Osteocyte (in vitro differentiated cells): ENCODE measurements at places on chromosomes 11 and 22. TPM values are rescaled to one million over a fixed set of nuclear protein-coding genes. Genes with fewer than 3 reads are reported as not detected.

Gene CRYAB
- total RNA-seq, result 35.5 and 42.3 TPM in 2 replicates

Gene OR8D1
- total RNA-seq, result not detected in 2 replicates

Gene SCGB1A1
- not detected in 2 replicates for total RNA-seq

Gene PPARA
- total RNA-seq, result 21.8 and 21.9 TPM in 2 replicates

Gene SGSM1
- not detected in 2 replicates for total RNA-seq

Gene GPHA2
- not detected in 2 replicates for total RNA-seq

Gene POU2AF3
- not detected in 2 replicates for total RNA-seq

Gene CNGA4
- total RNA-seq, result not detected in 2 replicates

GRCh38 chr22:28883917-28884746, 760 bp downstream of the ZNRF3 start:
- H3K27me3 ChIP-seq, result peaks cover 3% of the 10 kb centered on the region
- H3K4me1 ChIP-seq, result peaks cover 20% of the 10 kb centered on the region
- no peak for DNase-seq
- H3K4me3 ChIP-seq, result peak overlapping the region; percentile 78
- peaks cover 3% of the 10 kb centered on the region for H3K36me3 ChIP-seq

- H3K4me1 ChIP-seq, result no peaks in the 10 kb centered on the region
- no peaks in the 10 kb centered on the region for H3K36me3 ChIP-seq
- no peak overlapping the region for H3K4me3 ChIP-seq
- H3K27me3 ChIP-seq, result peaks cover 29% of the 10 kb centered on the region
- no peak overlapping the region for H3K27ac ChIP-seq
Measured at GRCh38 chr11:16713594-16713993, 24.9 kb upstream of the C11orf58 start.

DNA sequence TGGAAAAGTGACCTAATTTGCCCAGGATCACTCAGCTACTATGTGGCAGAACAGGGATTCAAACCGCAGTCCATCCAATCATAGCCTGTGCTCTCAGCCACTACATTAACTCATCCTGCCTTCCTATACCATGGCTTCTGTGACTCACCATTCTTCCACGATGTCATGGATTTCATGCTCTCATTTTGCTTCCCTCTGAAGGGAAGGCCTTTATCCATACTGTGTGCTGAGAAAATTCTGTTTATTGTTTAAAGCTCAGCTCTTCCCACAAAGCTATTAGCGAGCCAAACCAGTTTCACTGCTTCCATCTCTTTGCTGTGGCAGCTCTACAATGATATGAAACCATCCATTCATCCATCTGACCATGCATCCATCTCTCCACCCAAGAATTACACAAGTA, 289.9 kb downstream of the TENM4 start:
- H3K36me3 ChIP-seq, result no peaks in the 10 kb centered on the region
- H3K27ac ChIP-seq, result no peak overlapping the region
- peaks cover 2% of the 10 kb centered on the region for H3K4me1 ChIP-seq
- H3K27me3 ChIP-seq, result no peaks in the 10 kb centered on the region
- H3K4me3 ChIP-seq, result no peak overlapping the region

DNA sequence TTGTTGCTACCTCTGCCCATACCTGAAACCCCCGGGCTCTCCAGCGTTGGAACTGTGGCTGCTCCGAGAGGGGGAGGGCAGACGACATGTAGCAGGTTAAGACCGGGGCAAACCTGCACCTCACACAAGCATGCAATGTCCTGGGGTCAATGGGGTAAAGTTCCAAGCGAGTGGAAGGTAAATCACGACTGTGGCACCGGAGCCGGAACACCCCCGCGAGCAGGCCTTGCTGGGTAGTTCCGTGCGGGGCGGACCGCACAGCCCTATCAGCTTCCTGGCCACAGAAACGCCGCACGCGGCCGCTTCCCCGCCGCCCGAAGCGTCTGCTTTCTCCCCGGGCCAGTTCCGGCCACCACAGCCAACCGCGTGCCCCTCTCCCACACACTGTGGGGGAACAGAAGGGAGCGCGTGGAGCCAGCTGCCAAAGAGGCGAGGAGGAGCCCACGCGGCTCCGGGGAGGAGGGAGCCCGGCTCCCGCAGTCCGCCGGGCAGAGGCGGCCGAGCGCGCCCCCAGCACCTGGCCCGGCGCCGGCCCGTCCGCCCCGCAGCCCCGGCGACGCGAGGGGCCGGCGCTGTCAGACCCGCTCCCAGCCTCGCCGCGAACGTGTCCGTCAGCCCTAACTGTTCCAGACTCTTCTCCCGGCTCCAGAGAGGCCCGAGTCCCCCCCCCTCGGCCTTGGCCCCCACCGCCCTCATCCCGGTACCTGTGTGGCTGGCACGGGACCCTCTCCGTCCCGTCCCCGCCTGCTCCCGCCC, 1.6 kb downstream of the SPTBN2 start:
- H3K4me1 ChIP-seq, result peaks cover 25% of the 10 kb centered on the region
- H3K27me3 ChIP-seq, result peaks cover 38% of the 10 kb centered on the region
- H3K27ac ChIP-seq, result peak overlapping the region; percentile 64
- peak overlapping the region; percentile 64 for H3K4me3 ChIP-seq
- no peak for DNase-seq

DNA sequence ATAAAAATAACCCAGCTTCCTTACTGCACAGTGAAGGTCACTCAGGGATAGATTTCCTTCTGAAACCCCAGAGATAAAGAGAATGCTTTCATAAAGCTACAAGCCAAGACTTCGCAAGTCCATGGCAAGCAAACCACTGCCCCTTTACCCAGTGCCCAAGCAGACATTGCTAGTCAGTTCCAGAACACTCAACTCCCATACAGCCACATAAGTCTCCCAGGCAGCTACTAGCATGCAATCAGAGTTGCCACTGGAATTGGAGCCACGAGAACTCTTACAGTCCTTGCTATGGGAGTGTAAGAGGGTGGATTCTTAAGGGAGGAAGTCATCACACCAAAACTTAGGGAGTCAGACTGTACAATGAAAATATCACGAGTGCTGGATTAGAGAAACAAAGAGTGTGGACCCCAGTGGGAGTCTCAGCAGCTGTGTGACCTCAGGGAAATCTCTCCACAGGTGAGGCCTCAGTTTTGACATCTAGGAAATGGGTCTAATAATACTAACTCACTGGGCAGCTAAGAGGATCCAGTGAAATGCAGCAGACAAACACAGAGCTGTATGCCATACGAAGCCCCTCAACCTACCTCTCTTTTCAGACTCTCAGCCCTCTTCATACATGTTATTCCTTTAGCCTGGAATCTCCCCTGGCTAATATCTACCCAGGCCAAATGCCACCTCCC, 526.6 kb downstream of the MN1 start:
- no peaks in the 10 kb centered on the region for H3K36me3 ChIP-seq
- H3K27ac ChIP-seq, result no peak overlapping the region
- no peak overlapping the region for H3K4me3 ChIP-seq
- H3K27me3 ChIP-seq, result no peaks in the 10 kb centered on the region

DNA sequence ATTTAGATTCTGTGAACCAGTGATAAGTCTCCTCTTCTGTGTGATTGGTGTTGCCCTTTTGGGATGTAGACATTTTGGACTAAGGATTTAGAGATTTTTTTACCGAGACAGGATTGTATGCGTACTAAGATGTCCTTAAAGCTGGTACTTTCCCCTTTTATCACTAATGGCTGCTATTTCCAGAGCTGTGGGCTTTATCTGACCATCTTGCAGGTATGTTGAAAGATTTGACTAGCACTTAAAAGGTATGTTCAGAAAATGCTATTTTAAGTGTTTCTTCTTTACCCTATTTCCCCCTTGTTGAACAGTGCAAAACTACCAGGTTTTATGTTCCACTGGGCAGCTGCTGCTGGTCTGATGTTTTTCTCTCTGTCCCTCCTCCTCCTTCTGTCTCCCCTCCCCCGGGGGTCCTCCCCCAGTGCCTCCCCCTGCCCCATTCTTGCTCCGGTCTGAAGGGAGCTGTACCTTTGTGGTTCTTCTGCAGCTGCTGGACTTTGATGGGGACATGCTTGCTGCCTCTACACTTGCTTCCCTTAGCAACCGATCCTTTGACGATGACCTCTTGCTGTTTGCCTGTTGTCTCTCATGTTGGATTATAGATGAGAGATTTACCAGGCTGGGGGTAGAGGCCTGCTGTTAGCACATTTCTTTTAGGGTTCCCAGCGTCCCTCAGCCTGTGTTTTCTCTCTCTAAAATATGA, 59.6 kb downstream of the ZNRF3 start:
- peaks cover 11% of the 10 kb centered on the region for H3K36me3 ChIP-seq
- H3K4me1 ChIP-seq, result no peaks in the 10 kb centered on the region
- H3K4me3 ChIP-seq, result no peak overlapping the region
- DNase-seq, result no peak

DNA sequence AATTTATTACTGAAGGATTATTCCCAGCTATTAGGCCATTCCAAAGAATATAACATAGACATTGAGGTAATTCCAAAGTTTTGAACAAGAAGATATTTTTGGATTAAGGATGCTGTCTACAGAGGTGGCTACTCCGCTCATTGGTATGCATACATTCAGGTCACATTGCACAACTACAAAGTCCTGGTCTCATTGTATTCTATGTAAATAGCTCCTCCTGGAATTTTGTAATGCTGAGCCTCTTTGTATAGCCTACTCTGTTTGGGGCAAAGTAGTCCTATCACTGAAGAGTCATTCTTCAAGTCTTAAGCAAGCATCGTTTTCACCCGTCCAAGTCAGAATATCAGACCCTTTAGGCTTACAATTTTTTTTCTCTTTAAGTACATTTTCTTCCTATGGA, 142.4 kb downstream of the KIF18A start:
- H3K27ac ChIP-seq, result no peak overlapping the region
- no peaks in the 10 kb centered on the region for H3K27me3 ChIP-seq
- no peak overlapping the region for H3K4me3 ChIP-seq
- H3K4me1 ChIP-seq, result no peaks in the 10 kb centered on the region
- no peaks in the 10 kb centered on the region for H3K36me3 ChIP-seq

- no peak for DNase-seq
- H3K4me1 ChIP-seq, result peaks cover 10% of the 10 kb centered on the region
- no peak overlapping the region for H3K27ac ChIP-seq
- H3K36me3 ChIP-seq, result no peaks in the 10 kb centered on the region
- no peak overlapping the region for H3K4me3 ChIP-seq
Measured at GRCh38 chr11:2687782-2688191, 12.0 kb downstream of the KCNQ1OT1 start.

- DNase-seq, result no peak
- peaks cover 44% of the 10 kb centered on the region for H3K27me3 ChIP-seq
- no peaks in the 10 kb centered on the region for H3K4me1 ChIP-seq
- H3K36me3 ChIP-seq, result no peaks in the 10 kb centered on the region
Measured at GRCh38 chr22:39947220-39948216, 12.7 kb upstream of the TMA7B start.

GRCh38 chr22:44448271-44448830, 49.7 kb downstream of the RTL6 start:
- no peak overlapping the region for H3K4me3 ChIP-seq
- no peaks in the 10 kb centered on the region for H3K27me3 ChIP-seq
- peak overlapping the region; percentile 85 for H3K27ac ChIP-seq
- H3K36me3 ChIP-seq, result no peaks in the 10 kb centered on the region
- peaks cover 25% of the 10 kb centered on the region for H3K4me1 ChIP-seq
- peak; percentile 92 for DNase-seq

GRCh38 chr11:122158171-122158570, 42.2 kb upstream of the BLID start:
- no peak for DNase-seq
- peak overlapping the region; percentile 99 for H3K27ac ChIP-seq
- peak overlapping the region; percentile 77 for H3K4me3 ChIP-seq
- H3K36me3 ChIP-seq, result no peaks in the 10 kb centered on the region
- H3K27me3 ChIP-seq, result no peaks in the 10 kb centered on the region

DNA sequence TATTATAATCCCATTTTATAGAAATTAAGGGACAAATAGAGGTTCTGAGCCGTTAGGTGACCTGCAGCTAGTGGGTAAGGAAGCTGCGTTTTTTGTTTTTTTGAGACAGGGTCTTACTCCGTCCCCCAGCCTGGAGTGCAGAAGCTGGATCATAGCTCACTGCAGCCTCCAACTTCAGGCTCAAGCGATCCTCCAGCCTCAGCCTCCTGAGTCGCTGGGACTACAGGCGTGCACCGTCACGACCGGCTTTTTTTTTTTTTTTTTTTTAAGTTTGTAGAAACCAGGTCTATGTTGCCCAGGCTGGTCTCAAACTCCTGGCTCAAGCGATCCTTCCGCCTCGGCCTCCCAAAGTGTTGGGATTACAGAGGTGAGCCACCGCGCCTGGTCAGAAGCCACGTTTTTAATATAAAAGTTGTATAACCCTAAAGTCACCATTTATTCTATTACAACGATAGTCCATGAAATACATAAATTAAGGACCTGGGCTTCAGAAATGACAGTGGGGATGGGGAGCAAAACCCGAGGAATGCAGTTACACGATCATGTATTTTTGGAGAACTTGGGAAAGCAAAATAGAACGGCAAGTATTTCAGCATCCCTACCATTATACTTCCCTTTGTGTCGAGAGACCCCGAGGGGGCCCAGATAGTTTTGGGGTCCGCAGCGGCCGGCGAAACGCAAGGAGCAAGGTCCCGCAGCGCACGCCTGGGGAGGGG, 638 bp downstream of the SAAL1 start:
- peaks cover 3% of the 10 kb centered on the region for H3K27me3 ChIP-seq
- peak overlapping the region; percentile 88 for H3K4me3 ChIP-seq
- no peak for DNase-seq
- peaks cover 12% of the 10 kb centered on the region for H3K36me3 ChIP-seq
- H3K27ac ChIP-seq, result peak overlapping the region; percentile 65
- peaks cover 13% of the 10 kb centered on the region for H3K4me1 ChIP-seq

- H3K4me1 ChIP-seq, result peaks cover 42% of the 10 kb centered on the region
- no peak for DNase-seq
- no peak overlapping the region for H3K4me3 ChIP-seq
- H3K27ac ChIP-seq, result no peak overlapping the region
Measured at GRCh38 chr11:106962995-106963394, 55.3 kb downstream of the GUCY1A2 start.

DNA sequence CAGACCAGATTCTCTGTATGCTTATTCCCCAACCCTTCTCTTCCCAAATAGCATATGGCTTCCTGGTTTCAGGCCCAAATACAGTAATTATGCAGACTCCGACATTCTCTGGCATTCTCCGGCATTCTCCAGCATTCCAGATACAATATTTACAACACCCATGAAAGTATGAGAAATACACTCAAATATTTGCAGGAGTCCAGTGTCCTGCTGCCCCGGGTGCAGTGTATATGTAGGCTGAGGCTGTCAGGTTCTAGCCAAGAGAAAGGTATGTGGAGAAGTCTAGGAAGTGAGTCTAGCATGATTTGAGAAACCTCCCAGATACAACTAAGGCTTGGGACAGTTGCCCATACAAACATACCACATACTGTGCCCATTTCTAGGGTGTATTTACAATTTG, 160.7 kb downstream of the SOX6 start:
- H3K4me3 ChIP-seq, result no peak overlapping the region
- no peaks in the 10 kb centered on the region for H3K27me3 ChIP-seq
- no peak for DNase-seq
- H3K27ac ChIP-seq, result peak overlapping the region; percentile 78
